ENCODE measurements at places on chromosomes 6 and 20.
A peak's percentile ranks its signal among the peaks of the same experiment; 100 is the strongest.

- no peak for DNase-seq
Observed at GRCh38 chr6:56361812-56362211, 114.4 kb upstream of the COL21A1 start.

DNA sequence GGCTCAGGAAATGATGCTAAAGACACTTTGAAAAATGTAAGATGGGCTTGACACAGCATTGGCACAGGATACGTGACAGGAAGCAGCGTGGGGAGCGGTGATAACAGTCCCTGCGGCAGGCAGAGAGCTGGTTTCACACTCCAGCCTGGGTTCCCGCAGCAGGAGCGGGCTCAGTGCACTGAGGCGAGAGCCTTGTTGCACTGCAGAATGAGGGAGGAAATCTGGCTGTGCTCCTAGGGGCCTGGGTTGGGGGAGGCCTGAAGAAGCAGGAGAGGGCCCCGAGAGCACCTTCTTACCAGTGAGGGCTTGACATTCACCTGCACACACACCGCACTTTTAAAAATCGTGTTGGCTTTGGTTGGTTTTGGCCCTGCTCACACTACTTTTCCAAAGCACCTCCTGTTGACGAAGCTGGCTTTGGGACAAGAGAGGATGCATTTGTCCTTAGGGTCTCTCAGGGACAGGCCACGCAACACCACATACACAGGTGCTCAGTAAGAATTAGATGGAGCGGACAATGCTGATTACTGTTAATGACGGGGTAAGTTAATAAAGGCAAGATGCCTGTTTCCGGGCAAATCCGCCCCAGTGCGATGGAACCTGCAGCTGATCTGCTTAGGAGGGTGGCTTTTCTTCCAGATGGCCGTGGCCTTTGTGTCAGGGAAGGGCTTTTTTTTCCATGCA lies 49.4 kb upstream of the ARMC2 start:
- peak; percentile 47 for DNase-seq

GRCh38 chr20:24622856-24623255 lies 153.4 kb downstream of the SYNDIG1 start:
- no peak for DNase-seq

DNA sequence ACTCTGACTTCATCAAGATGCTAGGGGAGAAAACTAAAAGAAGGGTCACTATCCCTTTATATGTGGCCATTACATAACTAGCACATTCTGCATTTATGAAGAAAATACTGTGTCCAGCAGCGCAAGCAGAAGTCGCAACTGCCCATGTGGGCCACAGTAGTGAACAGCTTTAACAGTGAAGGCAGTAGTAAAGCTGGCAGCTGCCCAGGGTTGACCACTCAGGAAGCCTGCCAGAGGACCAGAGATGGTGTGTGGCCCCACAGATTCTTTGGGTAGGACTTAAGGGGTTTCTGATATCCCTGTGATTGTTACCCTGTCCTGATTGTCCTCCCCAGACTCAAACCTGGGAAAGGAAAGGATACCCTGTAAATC lies 88.3 kb upstream of the NT5E start:
- no peak for DNase-seq

- DNase-seq, result no peak
Observed at GRCh38 chr20:60113771-60114170, 155.5 kb downstream of the CDH26 start.

DNA sequence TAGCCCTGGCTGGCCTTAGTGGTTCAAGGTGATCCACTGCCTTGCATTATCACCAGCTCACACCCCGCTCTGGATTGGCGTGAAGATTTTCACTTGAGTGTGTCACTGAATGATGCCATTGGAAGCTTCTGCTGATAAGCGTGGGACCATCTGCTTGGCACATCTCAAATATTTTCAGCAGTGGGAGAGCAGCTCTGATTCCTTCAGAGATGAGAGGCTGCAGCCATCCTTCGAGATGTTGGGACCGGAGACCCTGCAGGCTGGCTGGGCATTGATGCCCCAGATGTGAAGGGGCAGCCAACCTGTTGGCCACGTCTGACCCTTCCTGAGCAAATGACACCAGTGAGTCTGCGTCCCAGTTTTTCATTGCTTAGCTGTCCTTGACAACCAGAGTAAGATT lies at the start of gene MAS1:
MAS1 (plus strand) TSS at position 197 of the 400 bp plus-strand sequence. CDS start 15,968 bp downstream, outside the sequence.
- DNase-seq, result no peak

DNA sequence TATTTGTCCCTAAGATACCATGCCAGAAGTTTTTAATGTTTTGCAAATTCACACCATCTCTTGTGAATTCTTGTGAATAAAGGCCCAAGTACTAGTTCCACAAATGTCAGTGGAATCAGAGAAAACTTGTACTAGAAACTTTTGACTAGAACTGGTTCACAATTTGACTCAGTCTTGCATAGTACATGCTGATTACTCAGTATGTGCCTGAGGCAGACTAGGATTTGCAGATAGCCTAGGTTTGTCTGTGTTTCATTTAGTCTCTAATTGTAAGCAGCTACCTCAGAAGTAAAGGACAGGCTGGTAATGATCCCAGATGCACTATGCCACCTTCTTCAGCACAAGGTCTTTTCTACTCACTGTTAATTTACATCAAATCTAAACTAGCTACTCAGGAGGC lies 34.2 kb upstream of the GSTA4 start:
- DNase-seq, result no peak

GRCh38 chr20:9204979-9205378 lies 136.1 kb downstream of the PLCB4 start:
- DNase-seq, result no peak

DNA sequence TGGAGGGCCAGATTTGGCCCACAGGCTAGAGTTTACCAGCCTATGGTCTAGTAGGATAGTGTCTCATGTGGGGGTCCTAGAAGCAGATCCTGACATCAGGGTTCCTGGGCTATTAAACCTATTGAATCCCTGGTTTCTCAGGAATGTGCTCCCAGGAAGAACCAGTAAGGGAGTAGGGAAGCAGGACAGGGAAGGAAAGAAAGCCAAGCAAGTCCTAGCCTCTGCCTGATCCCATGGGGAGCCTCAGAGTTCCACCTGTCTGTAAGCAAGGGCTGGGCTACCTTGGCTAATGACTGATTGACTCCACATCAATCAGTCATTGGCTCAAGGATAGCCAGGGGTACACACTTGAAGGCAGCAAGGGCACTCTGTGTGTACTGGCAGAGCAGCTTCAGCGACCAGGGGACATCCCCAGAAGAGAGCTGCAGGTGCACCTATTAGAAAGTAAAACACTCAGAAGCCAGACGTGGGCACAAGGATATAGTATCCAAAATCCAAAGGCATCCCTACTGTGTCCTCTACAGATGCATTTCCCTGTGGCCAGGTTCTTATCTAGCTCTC lies 309.5 kb downstream of the TSHZ2 start:
- no peak for DNase-seq

- no peak for DNase-seq
Observed at GRCh38 chr6:20716865-20717264, 182.6 kb downstream of the CDKAL1 start.

DNA sequence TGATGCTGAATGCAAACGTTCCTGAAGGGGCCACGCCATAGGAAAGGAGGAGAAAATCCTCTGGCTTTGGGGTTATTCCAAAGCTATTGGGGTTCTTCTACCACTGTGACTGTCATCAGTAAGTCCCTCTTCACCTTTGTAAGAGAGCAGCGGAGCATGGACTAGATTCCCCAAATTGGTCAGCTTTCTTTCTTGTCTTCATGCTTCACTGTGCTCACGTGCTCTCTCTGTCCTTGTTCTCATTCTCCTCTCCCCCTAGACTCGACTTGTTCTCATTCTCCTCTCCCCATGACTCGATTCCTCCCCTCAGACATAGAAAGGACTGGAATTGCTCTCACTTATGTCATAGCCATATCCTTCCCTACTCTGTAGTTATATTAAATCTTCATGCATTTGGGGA lies 54.8 kb upstream of the ADGRG6 start:
- DNase-seq, result no peak

DNA sequence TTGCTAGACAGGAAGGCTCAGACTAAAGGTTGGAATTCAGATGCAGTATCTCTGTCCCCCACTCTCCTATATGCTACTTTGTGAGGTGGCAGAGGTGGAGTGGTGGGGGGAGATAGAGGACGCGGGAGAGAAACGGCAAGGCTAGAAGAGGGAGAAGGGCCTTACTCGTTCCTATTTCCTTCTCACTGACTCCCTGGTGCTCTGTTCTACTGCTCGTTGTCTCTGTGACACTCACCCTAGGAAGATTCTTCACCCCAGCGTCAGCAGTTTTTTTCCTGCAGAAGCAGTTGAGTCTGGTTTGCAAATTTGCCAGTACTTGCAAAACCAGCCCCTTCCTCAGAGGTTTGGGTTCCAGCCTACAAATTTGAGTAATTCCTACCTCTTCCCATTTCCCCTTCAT lies 801.1 kb upstream of the SLC35B3 start:
- DNase-seq, result no peak

DNA sequence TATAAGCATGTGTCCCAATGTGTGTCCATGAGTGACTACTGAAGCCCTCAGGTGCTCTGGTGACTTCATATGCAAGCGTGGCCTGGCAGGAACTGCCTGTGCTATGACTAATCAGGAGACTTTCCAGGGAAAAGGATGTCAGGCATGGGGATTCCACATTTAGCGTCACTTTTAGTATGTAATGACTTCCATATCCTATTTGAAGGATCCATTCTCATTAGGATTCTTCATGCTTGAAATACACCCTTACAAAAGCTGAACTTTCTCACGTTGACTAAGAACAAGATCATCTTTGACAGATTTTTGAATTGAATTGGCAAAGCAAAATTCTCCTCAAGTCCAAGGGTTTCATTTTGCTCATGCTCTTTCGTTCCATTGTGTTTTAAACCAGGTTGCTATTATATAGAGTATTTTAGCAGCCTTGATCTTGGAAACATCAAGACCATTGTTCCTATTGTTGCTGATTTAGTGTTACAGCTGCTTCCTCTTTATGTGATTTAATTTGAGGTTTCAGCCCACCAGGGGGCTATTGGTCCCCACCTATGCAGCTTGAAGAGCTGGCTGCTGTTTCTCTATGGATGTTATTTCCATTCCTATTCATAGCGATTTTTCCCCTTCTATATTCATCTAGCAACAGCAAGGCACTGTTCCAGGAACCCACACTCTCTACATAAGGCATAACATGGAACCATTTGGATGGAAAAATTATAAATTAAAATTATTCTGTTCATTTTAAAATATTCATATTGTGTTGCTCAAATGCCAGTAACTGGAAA lies 418.6 kb downstream of the CDKAL1 start:
- peak; percentile 24 for DNase-seq

DNA sequence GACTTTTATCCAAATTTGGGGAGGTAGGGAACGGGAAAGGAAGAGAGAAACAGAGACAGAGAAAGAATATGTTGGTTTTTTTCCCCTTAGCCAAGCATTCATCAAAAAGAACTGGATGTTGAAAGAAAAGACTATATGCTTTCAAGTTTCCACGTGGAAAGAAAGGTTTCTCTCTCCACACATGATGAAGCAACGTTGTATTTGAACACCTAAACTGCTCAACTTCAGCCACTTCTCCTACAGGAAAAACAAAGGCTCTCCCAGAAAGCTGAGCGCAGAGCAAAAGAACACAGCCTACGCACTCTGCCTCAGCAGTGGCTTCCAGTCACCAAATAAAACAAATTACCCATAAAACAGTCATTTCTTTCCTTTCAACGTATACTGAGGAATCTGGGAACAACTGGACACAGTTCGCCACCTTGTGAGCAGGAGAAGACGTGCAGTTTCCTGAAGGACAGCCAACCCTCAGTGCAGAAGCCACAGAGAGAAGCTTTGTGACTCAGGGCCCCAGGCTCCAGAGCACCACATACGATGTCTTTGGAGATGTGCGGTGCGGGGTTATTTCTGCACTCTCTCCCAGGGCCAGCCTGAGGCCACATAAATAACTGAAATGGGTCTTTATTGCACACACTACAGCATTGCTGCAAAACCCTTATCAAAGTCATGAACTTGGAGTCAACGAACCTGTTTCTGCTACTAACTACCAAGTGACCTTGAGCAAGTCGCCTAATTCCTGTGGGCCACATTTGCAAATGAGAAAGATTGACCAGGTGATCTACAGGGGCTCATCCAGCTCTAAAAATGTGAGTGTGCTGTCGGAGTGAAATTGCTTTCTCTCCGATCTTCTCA lies 10.1 kb downstream of the IL17F start:
- DNase-seq, result peak; percentile 59

DNA sequence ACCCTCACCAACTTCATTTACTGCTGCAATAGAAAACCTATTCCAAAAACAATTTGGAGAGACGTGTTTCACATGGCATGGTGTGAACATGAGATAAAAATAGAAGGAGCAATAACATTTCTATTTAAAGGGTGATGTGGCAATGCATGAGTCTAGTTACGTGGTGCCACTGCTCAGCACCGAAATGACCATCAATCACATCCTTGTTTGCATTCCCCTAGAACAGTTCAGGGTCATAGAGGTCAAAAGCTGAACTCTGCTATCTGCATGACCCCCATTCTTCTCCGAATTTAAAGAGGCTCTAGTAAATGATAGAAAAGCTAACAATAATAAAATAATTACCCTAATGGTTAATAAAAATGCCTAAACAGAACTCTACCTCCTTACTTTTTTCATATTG lies 29.5 kb downstream of the ROS1 start:
- no peak for DNase-seq

DNA sequence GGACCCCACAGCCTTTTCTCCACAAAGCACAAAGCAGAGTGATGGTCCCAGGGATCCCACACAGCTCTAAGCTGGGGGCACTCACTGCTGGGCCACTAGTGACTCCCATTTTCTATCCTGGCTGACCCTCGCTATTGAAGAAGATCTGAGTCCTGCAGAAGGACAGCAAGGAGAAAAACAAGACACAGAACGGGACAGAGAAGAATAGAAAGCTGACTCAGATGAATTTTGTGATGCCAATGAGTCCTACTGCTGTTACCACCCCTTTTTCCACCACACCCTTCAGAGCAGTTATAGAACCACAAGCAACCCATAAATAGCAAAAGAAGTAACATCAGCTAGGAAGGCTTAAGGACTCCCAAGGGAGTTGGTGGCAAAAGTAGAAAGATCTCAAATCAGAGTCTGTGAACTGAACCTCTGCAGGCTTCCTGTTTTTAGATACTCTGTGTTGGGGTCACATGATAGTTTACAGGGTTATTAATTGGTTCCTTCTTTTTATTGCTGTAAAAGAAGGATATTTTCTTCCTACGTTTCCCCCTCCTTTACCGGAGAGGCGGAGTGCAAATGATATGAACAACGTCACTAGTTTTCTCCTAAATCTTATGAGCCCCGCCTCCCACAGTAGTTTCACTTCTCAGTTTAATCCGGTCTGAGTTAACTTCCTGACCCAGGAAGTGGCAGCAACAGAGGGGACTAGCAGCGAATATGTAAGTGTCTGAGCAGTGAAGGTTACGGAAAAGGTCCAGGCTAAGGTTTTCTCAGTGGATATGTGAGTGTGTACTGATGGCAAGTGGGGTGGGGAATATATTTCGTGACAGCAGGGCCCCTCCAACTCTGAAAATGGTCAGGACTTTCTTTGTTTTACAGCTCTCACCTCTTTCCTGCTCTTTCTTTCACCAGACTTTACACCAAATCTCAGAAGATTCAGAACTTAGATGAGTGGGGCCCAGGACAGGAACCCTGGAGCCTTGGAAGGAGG lies at the start of gene TRIM38:
TRIM38 (plus strand) TSS at position 654 of the 979 bp plus-strand sequence. CDS start 3,721 bp downstream, outside the sequence.
- DNase-seq, result peak; percentile 97

- no peak for DNase-seq
Observed at GRCh38 chr6:125640441-125641150, 108.8 kb upstream of the HEY2 start.

- no peak for DNase-seq
Observed at GRCh38 chr6:152360034-152360433, 277.1 kb downstream of the SYNE1 start.

GRCh38 chr6:148446681-148447080 lies 104.0 kb downstream of the SASH1 start:
- no peak for DNase-seq

GRCh38 chr6:79413562-79414002 lies 123.6 kb downstream of the LCA5 start:
- no peak for DNase-seq
